ENCODE measurements at places on chromosomes 7 and 10.

GRCh38 chr10:43417950-43418768, 9.2 kb upstream of the HNRNPF start:
- DNase-seq = no peak

DNA sequence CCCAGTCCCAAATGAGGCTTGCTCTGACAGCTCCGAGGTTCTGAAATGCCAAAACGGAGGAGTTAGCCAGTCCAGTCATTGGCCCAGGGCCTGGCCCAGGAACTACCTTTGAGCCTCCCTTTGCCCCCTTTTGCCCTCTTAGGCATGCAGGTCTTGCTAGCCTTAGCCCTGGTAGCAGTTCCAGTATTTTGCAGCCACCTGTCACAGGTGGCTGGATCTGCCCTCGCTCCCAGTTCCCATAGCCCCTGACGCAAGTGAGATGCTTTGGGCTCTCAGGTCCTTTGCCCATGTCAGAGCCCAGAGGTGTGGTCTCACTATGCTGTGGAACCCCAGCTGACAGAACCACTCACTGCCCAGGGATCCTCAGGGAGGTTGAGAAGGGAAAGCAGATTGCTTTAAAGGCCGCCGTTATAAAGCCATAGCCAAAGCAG, 42.0 kb downstream of the GPRIN2 start:
- DNase-seq = no peak

- no peak for DNase-seq
Measured at GRCh38 chr7:19312416-19312815, 167.2 kb upstream of the FERD3L start.

DNA sequence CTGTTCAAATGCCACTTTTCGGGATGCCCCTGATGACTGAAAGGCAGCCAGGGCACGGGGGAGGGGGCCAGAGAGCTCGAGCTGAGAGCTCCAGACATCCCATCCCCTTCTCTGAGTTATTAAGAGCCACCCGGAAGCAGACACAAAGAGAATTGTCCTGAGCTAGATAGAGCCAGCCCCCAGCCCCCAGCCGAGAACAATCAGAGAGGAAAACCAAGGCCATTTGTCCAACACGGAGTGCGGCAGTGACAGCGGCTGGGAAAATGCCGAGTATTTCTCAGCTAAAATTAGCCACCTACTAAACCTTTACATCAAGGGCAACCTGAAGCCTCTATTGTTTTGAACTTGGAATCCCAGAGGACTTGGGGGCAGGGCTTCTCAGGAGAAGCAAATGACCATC, 51.0 kb downstream of the UNC5B start:
- no peak for DNase-seq

DNA sequence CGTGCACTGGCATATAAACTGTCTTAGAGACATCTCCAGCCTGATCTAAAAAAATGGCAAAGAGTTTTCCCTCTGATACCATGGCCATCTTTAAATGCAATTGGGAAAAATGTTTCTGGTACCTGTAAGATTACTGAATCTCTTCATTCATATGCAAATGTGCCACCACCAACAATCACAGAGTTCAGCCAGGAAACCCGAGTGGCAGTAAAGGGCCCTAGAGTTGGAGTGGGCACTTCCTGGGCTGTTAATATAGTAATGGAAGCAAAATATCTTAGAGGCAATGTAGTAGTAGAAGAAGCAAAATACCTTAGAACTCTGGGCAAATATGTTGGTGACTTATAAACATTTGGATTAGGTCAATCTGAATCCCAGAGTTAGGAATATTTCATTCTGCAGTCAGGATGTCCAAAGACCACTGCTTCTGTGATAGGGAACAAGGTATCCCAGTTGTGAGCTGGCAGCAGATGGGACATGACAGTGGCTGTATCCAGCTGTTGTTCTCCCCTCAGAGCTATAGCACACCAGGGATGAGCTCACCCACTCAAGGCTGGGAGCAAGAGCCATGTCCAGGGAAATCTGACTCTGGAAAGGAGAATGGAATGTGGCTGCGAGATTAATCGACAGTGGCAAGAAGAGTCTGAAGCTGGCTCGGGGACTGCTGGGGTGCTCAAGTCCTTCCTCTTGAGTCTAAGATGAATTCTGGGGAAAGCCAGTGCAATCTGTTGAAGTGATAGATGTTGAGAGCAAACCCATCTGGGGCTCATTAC, 332.1 kb downstream of the PHTF2 start:
- no peak for DNase-seq

- DNase-seq = peak; percentile 86
Measured at GRCh38 chr7:33719059-33719581, 186.2 kb upstream of the BMPER start.

DNA sequence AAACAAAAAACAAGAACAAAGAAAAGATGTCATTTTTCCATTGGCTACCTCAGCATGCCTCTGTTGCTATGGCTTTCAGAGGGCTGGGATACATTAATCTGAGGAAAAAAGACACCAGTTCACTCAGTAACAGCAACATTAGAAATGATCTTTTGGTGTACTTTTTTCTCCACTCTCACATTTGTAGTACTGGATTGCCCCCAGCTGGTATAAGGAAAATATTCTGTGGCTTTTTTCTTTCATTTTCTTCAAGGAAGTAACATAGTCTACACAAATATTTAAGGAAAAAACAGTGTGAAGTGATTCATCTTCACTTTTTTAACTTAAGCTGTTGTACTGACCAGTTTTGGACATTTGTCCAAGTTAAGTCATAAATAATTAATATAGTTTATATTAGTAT, 482.3 kb downstream of the SORCS1 start:
- peak; percentile 0 for DNase-seq
